Mammary epithelial cell (primary cell): ENCODE measurements at places on chromosomes 12 and 14.

DNA sequence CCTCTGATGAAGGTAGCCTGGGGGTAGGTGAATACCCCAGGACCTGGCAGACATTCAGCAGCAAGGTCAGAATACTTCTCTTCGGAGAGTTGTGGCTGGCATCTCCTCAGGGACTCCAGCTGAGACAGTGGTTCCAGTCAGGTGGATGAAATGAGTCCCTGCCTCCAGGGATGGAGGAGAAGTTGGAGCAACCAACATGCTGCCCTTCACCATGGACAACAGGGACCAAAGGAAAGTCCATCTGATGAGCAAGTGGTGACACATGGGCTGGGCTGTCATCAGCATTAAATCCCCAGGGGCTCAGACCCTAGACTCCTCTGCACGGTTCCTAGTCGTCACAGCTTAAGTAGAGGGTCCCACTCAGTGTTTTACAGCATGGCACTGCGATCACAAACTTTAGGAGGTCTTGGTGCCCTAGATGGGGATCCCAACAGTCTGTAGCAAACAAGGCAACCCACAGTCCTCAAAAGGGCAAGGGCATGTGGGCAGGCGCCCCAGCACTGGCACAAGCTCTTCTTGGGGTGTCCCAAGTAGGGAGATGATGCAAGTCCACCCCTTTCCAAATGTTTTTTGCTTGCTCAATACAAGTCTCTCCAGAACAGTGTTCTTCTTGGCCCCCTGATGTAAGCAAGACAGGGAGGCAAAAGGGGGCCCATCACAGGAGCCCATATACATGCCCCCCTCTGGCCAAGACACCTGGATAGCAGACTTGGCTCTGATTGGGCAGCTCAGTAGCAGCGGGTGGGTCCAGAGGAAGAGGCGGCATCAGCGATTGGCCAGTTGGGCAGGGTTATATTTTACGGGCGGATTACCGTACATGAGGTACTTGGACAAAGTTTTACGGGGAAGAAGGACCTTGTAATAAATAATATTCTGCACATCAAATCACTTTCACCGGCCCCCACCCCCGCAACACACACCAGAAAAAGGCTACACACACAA, 10.8 kb upstream of the CDH24 start:
- no peak for DNase-seq

DNA sequence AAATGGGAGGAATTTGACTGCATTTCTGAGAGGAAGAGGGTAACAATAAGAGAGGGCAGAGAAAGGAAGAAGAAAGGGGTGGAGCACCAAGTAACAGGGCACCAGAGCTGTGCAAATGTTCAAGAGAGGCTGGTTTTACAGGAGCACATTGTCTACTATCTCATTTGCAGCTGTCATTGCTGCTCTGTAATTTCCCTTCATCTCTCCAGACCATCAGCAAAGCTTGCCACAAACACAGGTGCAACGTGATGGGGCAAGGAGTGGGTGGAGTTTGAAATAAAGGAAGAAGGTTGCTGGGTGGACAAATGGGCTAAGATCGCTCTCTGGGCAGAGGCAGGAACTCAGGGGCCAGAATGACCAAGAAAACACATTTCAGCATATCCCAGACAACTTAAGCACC, 47.9 kb upstream of the PLEKHG6 start:
- DNase-seq = no peak

- no peak for DNase-seq
These were observed 113.5 kb upstream of the PCED1B start for GRCh38 chr12:46965880-46966279.

DNA sequence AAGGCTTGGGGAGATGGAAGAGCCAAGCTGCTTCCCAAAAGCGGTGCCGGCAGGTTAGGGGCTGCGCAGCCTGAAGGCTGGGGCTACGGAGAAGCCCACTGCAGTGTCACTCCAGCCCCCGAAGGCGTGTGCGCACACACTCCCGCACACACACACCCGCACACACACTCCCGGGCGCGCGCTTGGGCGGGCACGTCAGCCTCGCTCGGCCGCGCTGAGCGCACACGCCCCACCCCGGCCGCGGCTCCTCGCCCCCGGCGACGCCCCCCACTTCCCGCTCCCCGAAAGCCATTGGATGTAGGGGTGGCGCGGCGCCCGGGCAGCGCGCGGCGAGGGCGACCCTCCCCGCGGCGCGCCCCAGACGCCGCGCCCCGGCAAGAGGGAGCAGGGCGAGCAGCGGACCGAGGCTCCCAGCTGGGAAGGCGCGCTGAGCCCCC, at the start of gene KCNK10:
TSS of gene KCNK10 (minus strand) at position 184 of the 437 bp plus-strand sequence. CDS start 471 bp downstream, outside the sequence.
- DNase-seq = peak; percentile 9

DNA sequence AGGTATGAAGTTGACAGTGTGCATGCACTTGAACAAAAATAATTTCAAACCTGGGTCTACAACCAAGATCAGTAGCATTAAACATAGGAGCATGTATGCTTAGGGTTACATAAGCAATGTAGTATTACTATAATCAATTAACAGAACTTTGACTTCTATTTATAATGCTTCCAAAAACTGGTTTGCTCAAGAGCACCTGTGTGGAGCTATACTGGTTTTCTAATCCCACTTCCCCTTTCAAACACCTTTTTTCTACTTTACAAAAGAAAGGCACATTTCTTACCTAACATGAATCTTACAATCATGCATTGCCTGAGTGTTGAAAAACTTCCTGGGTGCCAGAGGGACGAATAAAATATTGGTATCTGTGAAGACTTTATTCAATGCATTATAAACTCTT, 72.7 kb downstream of the EFCAB11 start:
- DNase-seq = no peak

GRCh38 chr12:109455706-109456105, 21.4 kb downstream of the KCTD10 start:
- no peak for DNase-seq

DNA sequence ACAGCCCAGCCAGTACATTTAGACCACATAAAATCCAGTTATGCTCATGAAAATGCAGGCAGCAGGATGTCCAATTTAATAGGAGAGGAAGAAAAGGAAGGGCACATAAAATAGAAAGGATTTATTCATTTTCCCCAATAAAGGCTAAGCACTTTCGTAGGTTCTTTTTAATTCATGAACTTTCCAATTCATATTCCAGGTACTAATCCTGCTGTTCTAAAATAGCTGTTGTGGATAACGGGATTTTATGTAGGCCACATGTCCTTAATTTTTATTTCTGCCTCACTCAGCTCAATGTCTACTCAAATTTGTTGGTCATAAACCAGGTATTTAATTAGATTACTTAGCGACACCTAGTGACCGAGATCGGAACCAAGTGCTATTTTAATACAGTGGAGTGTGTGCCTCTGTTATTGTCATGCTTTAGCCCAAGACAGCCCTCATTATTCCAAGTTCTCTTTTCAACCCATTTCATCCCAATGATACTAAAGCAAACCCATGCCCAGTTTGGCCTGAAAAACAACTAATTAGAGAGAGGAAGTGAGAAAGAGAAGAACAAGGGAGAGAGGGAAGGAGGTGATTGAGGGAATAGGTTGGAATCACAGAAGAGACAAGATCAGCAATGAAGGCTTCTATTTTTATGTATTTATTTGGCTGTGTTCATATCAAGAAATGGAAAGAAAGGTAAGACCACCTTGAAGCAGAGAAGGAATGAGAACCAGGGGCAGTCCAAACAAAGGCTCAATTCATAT, 45.9 kb upstream of the IFNG-AS1 start:
- DNase-seq = peak; percentile 58

- no peak for DNase-seq
These were observed 666.6 kb downstream of the DIO2 start for GRCh38 chr14:79544698-79545070.

GRCh38 chr14:79543967-79544697, 667.2 kb downstream of the DIO2 start:
- no peak for DNase-seq

GRCh38 chr12:27332407-27332713, 276 bp upstream of the BMAL2 start:
- no peak for DNase-seq

DNA sequence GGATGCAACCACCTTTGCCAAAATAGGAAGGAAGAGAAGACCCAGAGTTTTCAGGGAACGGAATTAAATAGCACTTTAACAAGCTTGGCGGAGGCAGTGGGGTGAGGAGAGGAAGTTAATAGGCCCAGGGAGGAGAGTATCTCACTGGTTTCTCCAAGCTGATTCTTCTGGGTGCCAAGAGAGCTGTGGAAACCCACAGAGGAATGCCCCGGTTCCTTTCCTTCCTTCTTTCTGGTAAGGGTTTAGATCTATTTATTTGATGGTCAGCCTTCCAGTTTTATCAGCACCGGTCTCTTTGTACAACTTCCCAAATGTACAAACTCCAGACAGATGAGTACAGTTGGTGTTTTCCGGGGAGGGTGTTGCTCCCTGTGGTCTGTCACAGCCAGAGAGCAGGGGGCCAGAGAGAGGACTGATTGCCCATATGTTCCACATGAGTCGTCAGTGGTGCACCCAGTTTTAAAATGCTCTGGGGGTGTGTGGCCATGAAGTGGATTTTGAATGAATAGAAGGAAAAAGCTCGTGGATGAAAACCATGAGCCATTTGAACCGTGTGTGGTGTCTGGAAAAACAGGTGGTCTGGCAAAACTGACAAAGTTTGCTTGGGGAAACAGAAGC, 26.6 kb downstream of the PRKCH start:
- DNase-seq = no peak

GRCh38 chr12:79119796-79120195, 255.2 kb downstream of the SYT1 start:
- DNase-seq = no peak

DNA sequence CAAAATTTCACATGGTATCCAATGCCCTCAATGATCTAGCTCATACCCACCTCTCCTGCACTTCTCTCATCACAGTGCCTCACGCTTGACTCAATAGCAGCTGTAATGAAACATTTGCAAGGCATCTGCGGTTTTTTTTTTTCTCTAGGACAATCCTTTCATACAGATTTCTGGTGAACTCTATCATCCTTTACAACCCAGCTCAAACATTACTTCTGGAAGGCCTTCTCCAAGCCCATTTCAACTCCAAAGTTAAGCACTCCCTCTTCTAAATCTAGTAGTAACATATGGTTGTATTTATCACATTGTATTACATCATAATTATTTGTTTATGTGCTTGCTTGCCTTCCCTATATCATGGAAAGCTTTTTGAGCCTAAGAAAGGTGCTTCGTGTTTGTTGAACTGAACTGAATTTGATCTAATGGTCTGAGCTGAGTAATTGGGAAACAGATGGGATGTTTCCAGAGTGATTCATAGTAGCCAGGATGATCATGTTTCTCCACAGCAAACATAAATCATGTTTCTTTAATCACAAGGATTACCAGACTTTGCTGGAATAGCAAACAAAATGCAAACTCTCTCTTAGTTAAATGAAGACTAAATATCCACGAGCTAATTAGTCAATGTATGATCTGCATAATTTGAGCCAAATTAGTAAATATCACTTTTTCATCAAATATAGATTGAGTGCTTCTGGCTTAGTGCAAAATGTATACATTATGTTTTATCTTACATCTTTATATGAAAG, 14.3 kb downstream of the CFL2 start:
- peak; percentile 79 for DNase-seq

DNA sequence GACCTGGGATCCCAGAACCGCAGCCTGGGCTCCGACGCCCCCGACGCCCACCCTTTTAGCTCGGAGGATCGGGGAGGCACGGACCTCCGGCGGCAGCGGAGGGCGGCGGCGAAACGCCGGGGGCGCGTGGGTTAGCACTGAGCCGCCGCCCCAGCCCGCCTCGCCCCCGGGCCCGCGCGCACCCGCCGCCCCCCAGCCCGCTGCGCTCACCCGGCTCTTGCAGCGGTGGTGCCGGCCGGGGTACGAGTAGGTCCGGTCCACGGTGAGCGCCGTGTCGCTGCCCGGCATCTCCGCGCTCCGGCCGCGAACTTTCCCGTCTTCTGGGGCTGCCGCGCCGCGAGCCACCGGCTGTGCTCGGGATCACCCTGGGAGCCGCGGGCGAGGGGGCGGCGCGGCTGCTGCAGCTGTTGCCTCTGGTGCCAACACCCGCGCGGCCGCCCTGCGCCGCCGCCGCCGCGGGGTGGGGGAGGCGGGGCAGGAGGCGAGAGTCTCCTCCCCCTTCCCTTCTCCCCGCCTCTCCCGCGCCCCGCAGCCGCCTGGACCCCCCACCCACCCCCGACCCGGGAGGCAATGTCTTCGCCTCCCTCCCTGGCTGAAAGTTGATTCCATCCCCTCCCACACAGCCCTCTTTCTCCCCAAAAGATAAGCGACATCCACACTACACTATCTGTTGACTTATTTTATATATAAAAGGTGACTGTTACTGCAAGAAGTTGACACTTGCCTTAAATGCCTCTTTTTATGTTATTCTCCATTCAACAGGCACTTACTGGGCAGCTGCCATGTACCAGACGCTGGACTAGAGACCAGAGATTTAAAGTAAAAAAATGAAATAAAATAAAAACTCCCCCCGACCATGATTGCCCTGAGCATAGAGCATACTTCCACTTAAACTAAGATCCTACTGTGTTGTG, at the start of gene TMCC3:
TSS of gene TMCC3 (minus strand) at position 415 of the 914 bp plus-strand sequence. CDS start at position 288, 127 bp downstream.
- peak; percentile 68 for DNase-seq

DNA sequence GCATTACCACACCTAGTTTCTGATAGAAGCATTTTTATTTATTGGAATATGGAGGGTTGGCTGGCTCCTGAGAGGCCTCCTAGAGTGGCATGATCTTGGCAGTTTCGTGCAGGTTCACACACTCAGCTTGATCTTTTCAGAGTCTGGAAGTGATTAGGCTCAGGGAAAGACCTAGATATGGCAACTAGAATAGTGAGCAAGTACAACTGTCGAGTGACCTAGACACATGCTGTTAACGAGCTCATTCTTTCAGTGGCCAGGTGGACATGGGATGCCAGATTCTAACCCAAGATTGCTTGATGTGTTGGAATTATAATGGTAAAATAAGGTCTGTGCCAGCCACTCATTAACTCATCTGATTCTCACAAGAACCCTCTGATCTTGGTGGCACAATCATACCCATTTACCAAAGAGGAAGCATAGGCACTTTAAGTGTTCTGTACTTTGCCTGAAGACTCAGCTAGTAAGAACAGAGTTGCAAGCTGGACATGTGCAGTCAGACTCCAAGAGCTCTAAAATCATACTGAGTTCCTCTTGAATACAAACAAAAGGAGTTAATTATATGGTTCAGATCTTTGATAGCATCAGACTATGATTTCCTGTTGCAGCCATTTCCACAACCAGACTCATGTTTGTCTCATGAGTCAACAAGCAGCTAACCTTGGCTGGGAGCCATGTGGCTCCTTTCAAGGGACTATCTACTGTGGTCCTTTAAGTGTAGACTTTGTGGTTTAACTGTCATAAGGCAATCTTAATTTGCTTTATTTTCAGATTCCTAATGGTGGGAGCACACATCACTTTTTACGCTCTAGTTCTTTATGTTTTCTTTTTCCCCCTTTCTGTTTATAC, 144.2 kb downstream of the PLEKHA5 start:
- DNase-seq = peak; percentile 91

- DNase-seq = no peak
These were observed 10.9 kb downstream of the LGALS3 start for GRCh38 chr14:55139696-55140509.

DNA sequence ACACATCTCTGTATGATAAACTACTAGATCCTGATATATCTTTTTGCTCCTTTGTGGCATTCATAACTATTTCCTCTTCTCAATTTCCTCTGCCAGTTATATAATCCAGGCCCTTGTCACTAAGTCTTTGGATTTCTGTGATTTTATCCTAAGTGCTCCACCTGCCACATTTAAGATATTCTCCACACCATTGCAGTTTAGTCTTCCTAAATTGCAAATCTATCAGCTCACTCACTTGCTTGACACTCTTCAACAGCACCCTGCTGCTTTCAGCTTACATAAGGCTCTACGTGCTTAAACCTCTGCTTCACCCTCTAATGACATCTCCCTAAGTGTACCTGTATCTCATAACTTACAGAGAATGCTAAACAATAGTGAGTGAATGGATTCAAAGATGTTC, 1032.2 kb upstream of the SEL1L start:
- DNase-seq = no peak

GRCh38 chr14:69812711-69813110, 15.7 kb upstream of the SLC10A1 start:
- DNase-seq = no peak
